Stimulated activated CD8-positive, alpha-beta memory T cell treated with anti-CD3 and anti-CD28 coated beads, Interleukin-12 subunit alpha, Interleukin-12 subunit beta, amount 100 ng/mL, for 4 hours (primary cell): ENCODE measurements at places on chromosomes 1 and 21.

DNA sequence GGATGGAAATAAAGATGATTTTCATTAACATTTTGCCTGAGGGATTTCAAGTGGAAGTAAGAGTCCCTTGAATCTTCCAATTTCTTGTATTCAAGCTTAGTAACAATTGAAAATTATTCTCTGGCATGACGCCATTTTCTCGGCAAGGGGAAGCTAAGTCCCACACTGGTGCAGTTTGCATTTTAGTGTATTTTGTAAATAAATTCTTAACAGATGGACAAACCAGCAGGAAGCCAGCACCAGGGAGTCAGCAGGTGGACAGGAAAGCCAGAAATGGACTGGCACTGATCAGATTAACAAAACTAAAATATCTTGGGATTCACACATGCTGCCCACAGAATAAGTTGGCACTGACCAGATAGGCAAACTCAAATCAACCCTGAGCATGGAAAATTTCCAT lies 311.3 kb downstream of the LRRIQ3 start:
- DNase-seq = no peak

DNA sequence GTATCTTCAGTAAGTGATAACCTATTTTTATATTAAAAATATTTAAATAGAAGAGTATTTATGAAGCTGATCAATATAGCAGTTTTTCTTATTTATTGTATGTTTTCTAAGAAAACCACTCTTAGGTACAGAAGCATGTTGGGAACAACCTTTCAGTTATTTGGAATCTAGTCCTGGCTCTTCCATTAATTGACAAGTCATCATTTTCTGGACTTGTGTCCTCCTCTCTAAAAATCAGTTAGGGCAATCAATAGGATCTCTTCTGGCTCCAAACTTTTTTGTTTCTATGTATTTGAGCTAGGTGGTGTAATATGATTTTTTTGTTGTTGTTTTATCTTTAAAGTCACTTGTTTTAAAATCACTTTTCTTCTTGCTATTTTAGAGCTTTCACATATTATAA lies 57.0 kb downstream of the ABCD3 start:
- no peak for DNase-seq

DNA sequence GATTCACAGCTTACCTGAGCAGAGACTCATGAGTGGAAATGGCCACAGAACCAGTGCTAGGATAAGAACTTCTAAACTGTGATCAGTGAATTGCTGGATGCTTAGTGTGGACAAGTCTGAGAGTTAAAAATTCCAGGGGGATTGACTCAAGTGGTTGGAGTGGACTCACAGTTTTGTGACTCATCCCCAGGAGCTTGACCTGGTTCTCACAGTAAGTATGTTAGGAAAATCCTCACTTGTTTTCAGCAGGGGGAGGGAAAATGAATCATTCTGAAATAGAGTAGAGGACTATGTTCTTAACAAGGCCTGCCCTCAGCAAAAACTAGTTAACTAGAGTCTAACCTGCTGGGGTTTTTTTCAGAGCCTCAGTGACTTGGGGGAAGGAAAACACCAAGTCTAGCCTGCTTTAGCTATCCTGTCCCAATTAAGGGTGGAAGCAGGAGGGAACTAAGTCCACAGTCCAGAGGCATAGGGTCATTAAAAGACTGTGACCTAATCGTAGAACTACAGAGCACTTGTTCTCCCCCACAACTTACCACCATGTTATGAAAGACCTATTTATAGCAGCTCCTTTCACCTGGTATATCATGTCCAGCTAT lies 6.1 kb upstream of the CDC73 start:
- no peak for DNase-seq

DNA sequence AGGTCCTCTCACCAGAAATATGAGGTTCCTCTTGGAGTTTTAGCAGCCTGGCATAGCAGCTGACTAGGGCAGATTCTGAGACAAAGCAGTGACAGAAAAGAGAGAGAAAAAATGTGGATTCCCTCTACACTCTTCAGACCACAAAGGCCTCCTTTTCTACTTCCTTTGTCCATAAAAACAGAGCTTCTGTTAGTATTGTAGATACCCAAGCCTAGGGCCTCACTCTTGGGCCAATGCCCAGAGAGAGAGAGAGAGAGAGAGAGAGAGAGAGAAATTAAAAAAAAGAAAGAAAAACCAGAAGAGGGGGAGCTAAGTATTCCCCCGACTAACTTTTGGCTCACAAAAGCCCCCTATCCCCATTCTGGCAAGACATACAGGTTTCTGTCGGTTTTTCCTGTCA lies 2.4 kb upstream of the ZRANB2 start:
- DNase-seq = no peak

DNA sequence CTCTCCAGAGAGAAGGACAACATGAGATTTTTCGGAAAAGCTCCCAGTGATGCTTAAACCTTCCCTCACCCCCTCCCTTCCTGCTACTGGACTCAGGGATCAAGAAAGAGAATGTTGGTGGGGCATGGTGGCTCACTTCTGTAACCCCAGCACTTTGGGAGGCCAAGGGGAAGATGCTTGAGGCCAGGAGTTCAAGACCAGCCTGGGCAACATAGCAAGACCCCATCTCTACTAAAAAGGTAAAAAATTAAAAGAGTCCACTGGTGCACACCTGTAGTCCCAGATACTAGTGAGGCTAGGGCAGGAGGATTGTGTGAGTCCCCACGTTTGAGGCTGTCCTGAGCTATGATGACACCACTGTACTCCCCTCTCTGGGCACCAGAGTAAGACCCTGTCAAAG lies 162.9 kb upstream of the RAB4A start:
- no peak for DNase-seq

DNA sequence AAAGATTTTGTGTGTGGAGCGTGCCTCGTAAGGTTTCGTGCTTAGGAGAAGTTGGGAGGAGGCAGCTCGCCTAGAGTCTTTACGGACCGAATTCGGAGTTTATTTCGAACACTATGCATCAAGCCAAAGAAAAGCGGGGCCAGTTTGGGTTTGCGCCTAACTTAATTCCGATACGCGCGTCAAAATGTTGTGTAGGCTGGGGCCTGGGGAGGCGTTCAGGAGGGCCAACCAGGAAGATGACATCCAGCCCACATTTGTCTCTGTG lies 6.4 kb downstream of the FOXD2 start:
- no peak for DNase-seq

DNA sequence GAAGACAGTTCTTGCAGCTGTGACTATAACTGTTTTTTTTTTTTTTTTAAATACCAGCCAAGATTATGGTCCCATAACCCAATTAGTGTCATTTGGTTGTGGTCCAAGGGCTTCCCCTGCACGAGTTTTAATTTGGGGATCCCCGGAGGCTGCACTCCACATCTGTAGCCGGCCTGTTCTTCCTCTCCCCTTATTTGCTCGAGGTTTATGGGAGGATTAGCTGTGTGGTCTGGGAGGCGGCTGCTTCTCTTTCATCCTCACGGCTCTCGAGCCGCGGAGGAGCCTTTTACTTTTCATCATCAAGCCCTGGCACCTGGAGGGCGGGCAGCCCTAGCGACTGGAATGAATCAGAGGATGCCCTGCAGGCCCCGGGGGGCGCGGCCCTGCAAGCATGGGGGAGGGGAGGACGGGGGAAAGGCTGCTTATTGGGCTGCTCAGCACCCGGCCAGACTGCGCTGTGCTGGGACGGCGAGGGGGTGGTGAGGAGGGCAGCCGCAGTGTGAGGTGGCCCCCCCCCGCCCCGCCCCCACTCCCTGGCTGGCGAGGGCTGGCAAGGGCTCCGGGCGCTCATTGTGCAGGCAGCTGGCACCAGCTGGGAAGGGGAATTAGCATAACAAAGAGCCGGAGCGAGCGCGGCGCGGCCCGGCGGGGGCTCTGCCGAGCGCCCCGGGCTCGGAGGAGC lies 18.5 kb downstream of the SERTAD4 start:
- DNase-seq = no peak

DNA sequence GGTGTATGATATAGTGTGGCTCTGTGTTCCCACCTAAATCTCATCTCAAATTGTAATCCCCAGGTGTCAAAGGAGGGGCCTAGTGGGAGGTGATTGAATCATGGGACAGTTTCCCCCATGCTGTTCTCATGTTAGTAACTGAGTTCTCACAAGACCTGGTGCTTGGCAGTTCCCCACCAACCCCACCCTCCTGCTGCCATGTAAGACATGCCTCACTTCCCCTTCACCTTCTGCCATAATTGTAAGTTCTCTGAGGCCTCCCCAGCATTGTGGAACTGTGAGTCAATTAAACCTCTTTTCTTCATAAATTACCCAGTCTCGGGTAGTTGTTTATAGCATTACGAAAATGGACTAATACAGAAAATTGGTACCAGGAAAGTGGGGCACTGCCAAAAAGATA lies 1705.3 kb downstream of the NCAM2 start:
- DNase-seq = no peak

GRCh38 chr21:46220847-46221246 lies 7.7 kb downstream of the LSS start:
- no peak for DNase-seq

- DNase-seq = no peak
Measured at GRCh38 chr1:17162941-17163340, 42.0 kb upstream of the PADI1 start.

DNA sequence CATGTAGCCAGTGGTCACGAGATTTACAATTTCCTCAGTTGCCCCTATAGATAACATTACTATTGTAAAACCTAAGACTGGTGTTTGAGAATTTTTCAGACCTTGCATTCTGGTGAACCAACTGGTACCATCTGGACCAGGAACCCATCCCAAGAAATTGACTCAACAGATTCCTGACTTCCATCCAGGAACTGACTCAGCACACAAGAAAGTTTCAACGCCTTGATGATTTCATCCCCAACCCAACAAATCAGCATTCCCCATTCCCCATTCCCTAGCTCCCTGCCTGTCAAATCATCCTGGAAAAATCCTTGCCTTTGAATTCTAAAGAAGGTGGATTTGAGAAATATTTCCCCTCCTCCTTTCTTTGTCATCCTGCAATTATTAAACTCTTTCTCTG lies 529.8 kb upstream of the PRMT6 start:
- DNase-seq = no peak

GRCh38 chr1:210647406-210648333 lies 319.0 kb downstream of the HHAT start:
- DNase-seq = no peak

DNA sequence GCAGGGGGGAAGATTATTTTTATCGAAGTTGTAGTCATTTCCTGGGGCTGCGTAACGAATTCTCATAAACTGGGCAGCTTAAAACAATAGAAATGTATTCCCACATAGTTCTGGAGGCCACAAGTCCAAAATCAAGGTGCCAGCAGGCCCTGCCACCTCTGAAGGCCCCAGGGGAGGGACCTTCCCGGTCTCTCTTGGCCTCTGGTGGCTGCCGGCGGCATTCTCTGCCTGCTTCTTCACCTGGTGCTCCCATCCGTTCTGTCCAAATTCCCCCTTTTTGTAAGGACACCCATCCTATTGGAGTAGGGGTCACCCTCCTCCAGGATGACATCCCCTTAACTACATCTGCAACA lies 92.8 kb downstream of the PDE9A start:
- no peak for DNase-seq

DNA sequence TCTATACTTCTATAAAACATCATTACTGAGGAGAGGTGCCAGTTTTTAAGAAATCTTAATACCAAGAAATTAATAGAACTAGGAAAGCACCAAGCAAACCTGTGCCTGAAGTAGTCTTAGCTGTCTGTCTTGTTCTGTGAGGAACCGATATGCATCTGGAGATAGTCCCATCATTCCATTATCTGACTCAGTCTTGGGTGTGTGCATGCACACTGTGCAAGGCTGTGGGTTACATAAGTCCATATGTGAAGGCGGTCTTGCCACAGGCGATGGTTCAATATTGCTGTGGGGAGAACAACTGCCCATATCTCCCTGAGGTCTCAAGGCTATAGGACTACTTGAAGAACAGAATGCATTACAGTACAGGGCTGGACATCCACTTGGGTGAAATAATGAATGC lies 33.8 kb downstream of the STIL start:
- DNase-seq = no peak

- no peak for DNase-seq
Measured at GRCh38 chr1:202264300-202264699, 70.7 kb downstream of the LGR6 start.

DNA sequence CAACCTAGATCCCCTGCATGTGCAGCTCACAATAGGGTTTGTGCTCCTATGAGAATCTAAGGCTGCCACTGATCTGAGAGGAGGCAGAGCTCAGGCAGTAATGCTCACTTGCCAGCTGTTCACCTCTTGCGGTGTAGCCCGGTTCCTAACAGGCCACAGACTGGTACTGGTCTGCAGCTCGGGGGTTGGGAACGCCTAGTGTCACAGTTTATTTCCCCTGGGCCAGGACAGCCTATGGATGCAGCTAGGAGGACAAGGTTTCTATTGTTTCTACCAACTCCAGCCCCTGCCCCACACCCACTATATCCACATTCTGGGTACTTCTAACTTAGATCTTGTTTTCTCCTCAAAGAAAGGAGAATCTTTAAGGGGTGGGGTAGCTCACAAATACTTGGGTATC lies 58.7 kb upstream of the PRRC2C start:
- no peak for DNase-seq

GRCh38 chr1:218874313-218874712 lies 299.4 kb upstream of the LYPLAL1 start:
- DNase-seq = no peak

- DNase-seq = no peak
Measured at GRCh38 chr1:229762891-229763290, 136.8 kb downstream of the URB2 start.

DNA sequence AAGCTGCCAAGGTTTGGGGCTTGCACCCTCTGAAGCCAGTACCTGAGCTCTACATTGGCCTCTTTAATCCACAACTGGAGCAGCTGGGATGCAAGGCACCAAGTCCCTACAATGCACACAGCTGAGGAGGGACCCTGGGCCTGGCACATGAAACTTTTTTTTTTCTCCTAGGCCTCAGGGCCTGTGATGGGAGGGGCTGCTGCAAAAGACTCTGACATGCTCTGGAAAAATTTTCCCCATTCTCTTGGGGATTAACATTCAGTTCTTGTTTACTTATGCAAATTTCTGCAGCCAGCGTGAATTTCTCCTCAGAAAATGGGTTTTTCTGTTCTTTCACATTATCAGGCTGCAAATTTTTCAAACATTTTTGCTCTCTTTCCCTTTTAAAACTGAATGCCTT lies 1072.2 kb downstream of the BRINP3 start:
- DNase-seq = no peak

DNA sequence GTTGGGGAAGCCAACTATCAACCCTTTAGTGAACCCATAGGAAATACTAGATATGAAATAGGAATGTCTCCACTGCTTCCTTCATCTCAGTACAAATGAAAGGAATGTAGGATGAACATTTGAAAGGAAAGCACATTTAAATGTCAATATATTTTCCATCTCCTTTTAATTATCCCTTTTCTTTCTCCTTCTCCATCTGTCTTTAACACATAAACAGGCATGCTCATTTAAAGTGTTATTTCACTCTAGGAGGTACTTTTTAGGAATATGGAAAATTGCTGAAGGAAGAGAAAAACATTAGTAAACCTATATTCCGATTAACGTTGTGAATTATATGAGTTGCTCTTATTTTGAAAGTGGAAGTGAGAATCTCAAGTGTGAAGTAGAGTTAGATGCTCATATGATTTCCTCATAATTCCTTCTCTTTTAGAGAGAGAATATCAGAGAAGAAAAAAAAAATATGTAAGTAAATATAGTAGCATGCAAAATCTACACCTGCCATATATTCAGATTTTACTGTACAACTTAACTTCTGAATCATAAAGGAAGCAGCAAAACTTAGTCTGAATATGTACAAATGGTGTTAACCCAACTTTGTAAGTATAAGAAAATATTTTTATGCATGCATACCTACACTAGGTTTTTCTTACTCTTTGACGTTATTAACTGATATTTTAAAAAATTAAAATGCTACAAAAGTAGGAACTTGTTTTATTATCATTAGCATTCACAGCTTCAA lies 406.9 kb upstream of the B3GALT2 start:
- no peak for DNase-seq
